Stomach (tissue), 19 donors: ENCODE measurements at places on chromosomes 2 and 18.
A peak's percentile ranks its signal among the peaks of the same experiment; 100 is the strongest.

DNA sequence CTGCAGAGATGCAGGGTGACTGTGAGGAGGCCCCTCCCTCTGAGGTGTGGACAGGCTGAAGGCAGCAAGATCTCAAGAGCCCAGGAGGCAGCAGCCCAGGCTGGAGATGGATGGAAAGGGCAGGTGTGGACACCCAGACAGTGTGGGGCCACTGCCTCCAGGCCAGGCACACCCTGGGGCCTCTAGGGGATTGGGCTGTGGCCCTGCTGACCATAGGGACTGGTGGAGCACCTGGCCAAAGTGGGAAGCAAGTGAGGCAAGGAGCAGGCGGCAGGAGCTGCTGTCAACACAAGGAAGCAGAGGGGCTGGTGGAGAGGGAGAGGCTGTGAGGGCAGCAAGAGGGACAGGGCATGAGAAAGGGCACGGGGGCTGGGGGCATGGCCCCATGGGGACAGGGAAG lies 10.8 kb downstream of the SNED1 start:
- no peak for DNase-seq

GRCh38 chr2:26614216-26615138 lies 26.7 kb downstream of the CIB4 start:
- DNase-seq, result no peak

- no peak for DNase-seq
These were observed 204.8 kb upstream of the PARD3B start for GRCh38 chr2:204340511-204340910.

DNA sequence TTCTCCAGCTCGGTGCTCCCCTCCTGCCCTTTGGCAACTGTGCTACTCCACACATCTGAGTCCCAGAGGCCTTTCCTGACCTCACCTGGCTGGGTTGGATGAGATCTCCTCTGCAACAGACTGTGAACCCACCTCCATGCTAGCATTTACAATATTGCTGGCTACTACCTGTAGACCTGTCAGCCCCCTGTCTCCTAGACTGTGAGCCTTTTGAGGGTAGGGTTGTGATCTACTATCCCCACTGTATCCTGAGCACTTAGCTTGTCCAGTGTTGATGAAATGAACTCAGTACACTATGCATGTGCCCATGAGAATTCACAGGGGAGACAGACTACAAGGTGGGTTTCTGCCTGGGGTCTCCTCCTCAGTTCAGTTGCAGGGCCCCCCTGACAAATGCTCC lies 70.1 kb downstream of the C1QL2 start:
- no peak for DNase-seq

- DNase-seq, result no peak
These were observed 32.2 kb downstream of the GPR39 start for GRCh38 chr2:132448771-132449170.

DNA sequence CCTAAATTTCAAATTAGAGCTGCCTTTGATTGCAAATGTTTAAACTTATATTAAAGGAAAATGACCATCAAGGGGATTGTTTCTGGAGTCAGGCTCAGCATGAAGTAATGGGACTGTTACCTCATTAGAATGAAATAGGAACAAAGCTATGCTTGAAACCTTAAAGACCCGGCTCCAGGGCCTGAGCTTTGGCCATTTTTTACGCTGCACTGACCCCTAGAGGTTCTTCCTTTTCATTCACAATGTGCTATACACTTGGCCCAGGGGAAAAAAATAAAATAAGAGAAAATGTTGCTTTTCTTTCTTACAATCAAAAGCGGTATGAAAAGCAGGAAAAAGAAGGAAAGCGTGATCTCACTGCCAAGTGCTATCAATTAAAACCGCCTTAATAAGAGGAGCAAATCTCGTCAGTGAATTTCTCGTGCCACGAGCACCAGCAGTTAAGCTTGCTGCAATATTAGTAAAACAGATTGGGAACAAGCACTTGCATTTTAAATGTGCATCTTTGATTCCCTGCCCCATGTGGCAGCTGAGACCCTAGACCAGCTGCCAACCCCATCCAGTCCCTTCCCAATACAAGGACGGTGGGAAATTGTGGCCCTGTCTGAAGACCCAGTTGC lies 96.6 kb downstream of the MBD2 start:
- no peak for DNase-seq

- DNase-seq, result peak; percentile 37
These were observed 215.4 kb downstream of the MYCN start for GRCh38 chr2:16155766-16156165.

DNA sequence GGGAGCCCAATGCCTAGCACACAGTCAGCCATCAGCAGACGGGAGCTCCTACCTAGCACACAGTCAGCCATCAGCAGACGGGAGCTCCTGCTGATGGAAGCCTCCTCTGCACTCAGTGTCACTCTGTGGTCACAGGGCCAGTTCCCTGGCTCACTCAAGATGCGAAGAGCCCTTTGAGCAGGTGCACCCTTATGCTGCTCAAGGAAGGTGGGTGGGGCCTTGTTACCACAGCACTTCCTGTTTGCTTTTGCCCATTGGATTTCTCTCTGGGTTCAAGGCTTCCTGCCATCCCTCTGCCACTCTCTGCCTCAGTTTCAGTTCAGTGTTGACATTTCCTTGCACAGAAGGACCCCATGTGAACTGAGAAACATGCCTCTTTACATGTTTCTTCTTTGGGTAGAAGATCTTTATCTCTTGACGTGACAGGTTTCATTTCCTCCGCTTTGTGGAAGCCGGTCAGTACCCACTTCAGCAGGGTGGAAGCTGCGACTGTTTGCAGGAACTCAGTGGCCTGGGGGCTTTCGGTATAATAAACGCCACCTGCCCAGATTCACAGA lies 11.6 kb downstream of the TRIB2 start:
- no peak for DNase-seq

GRCh38 chr2:157874997-157875640 lies 1.0 kb downstream of the ACVR1 start:
- peak; percentile 82 for DNase-seq

DNA sequence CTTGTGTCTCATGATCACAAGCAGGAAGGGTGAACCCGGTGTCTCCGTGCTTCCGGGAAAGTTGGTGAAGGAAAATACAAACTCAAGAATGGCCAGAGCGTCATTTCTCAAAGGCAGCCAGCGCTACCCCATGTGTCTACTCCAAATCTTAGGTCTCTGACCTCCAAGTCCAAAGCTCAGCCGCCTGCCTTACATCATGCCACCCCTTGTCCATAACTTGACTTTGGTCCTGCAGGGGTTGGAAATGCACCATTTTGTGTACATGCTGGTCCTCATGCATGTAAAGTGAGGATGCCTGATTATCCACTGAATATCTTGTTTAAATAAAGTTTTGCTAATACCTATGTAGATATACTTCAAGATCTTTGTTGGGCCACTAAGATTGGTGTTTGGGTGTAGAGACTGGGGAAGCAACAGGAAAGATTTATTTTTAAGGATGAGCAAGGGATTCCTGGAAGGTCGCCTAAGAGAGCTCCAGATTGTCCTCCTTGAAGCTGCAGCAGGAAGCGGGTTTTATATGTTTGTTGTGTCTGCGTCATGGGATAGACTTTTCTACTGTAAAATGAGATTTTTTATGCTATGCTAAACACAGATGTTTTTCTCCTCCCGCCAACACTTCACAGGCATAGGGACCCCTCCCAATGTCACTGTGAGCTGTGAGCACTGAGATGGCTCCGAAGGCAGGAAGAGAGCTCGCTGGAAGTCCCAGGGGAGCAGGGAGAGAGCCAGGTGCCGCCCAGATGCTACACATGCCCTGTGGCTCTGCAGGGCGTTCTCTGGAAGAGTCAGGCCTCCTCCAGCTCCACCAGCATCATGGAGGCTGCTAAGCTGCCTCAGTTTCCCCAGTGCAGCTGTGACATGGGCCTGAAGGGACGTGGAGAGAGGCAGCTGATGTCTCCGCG lies 176.2 kb upstream of the HDAC4 start:
- peak; percentile 25 for DNase-seq

- no peak for DNase-seq
These were observed 63.6 kb upstream of the DTNB start for GRCh38 chr2:25736899-25737515.

- DNase-seq, result no peak
These were observed 608.5 kb downstream of the RNF144A start for GRCh38 chr2:7525746-7526145.

DNA sequence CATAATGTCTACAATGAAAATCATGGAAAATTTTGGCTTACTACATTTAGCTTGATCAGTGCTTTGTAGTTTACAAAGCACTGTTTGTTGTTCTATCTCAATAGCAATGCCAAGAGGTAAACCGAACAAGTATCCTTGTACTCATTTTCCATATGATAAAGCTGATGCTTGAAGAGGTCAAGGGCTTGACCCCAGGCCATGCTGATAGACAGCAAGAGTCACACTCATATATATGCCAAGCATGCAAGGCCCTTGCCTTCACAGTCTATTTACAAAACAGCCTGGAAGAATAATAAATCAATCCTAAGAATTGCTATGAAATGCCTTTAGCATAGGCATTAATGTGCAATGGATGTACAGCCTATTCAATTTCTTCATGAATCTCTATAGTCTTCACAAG lies 71.8 kb downstream of the SLC8A1 start:
- DNase-seq, result no peak

DNA sequence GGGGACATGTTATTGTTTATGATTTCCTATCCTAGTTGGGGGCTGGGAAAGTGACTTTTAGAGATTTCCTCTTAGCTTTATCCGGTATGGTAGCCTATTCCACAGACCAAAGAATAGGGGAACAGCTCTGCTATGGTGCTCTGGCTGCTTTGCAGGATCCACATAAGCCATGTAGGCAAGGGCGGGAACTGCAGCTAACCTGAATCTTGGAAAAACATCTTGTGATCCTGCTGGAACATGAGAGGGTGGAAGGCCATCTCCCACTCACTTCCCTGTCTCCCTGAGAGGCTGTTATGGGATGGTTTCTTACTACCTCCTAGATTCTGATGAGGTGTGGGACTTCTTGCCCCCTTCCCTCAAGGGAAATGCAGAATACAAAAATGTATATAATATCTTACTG lies 2.0 kb upstream of the DARS1 start:
- DNase-seq, result no peak

DNA sequence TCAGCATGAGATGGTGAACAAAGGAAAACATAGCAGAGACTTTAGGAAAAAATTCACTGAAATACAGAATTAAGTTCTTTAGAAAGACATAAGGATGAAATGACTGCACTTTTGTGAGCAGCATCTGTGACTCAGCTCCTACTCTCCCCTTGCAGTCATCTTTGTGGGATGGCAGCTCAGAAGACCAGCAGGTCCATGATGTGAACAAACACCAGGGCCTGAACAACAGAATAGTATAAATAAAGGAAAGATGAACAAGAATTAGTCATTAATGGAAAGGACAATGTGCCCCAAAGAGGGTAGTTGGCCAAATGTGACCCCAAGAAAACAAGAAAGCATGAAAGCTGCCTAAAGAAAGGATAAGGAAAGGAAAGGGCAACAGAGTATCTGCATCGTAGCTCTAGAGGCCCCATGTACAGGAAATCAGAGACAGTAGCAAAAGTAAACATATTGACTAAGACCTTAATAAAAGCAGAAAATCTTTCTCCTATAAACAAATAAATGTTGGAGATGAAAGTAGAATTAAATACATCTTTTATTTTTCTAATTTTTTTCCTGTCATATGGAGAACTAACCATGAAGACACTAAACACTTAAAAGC lies 318.0 kb downstream of the ZEB2 start:
- DNase-seq, result no peak

DNA sequence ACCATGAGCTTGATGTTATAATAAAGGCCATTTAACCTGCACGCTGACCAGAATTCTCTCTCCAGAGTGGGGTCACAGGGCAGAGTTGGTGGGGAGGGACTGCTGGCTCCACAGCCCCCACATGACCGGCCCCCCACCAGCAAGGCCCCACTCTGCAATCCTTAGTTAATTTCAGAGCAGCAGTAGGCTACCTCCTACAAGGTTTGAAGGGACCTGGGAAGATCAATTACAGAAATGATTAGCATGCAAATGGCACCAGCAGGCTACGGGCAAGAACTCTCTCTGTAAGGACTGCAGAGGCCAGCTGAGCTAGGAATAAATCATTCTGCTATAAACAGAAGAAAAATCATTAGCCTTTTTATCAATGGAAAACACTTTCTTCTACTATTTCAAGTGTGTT lies 135.3 kb downstream of the C1D start:
- no peak for DNase-seq

GRCh38 chr2:177302552-177302951 lies 38.0 kb upstream of the NFE2L2 start:
- DNase-seq, result no peak

- DNase-seq, result peak; percentile 66
These were observed at the start of gene GPR155 for GRCh38 chr2:174486563-174487107. Gene GPR155, minus strand, starts transcription at chr2:174487029. Its CDS starts 5,073 bp downstream, at chr2:174481956.

GRCh38 chr2:109429567-109430328 lies 184.0 kb downstream of the SEPTIN10 start:
- DNase-seq, result no peak

GRCh38 chr2:18927525-18928232 lies 338.3 kb upstream of the NT5C1B start:
- DNase-seq, result peak; percentile 38

DNA sequence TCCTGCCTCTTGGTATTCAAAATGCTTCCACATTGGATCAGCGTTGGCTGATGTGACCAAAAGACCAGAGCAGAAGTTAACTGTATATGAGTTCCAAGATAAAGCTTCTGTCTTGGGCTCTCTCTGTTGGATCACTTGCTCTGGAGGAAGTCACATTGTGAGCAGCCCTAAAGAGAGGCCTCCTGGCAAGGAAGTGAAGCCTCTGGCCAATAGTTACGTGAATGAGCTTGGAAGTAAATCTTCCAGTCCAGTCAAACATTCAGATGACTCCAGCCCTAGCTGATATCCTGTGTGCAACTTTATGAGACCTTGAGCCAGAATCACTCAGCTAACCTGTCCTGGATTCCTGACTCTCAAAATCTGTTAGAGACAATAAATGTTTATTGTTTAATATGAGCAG lies 67.7 kb upstream of the CDKL4 start:
- DNase-seq, result no peak

- DNase-seq, result no peak
These were observed 16.3 kb downstream of the SNED1 start for GRCh38 chr2:241014764-241015163.

GRCh38 chr2:8885449-8886201 lies 48.2 kb upstream of the KIDINS220 start:
- DNase-seq, result no peak

DNA sequence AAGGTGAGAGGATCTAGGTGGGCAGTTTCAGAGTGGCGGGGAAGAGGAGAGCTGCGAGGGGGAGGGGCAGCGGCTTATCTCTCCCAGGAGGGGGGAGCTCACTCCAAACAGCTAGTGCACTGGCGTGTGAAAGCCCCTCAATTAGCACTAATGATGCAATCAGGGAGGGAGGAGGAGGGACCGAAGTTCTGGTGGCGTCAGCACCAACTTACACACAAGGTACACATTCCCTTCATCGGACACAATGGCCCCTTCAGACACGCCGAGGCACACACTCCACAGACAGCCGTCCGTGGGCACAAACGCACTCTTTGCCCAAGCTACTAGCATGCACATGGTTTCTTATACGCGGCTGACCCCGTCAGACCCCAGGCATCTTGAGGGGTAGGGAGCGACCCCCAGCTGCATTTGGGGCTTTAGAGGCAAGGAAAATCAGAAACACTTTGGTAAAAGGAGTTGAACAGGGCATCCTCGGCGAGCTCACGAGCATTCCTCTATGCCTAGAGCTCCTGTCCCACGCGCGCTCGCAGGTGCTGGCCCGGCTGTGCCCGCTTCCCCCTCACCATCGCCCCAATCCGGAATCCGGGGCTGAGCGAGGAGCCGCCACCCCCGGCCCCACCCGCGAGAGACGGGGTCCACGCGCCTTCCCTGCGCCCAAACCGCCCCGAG lies 868 bp upstream of the PKDCC start:
- peak; percentile 82 for DNase-seq

- no peak for DNase-seq
These were observed 37.2 kb upstream of the BIN1 start for GRCh38 chr2:127143841-127144782.

GRCh38 chr2:10126632-10127026 lies 4.1 kb downstream of the RRM2 start:
- peak; percentile 65 for DNase-seq
